Stimulated activated CD8-positive, alpha-beta memory T cell treated with anti-CD3 and anti-CD28 coated beads, Interleukin-15, amount 100 ng/mL, for 1 hour (primary cell): ENCODE measurements at places on chromosomes 5 and 9.

- DNase-seq, result no peak
Observed at GRCh38 chr5:65989158-65989557, 62.8 kb downstream of the ERBIN start.

DNA sequence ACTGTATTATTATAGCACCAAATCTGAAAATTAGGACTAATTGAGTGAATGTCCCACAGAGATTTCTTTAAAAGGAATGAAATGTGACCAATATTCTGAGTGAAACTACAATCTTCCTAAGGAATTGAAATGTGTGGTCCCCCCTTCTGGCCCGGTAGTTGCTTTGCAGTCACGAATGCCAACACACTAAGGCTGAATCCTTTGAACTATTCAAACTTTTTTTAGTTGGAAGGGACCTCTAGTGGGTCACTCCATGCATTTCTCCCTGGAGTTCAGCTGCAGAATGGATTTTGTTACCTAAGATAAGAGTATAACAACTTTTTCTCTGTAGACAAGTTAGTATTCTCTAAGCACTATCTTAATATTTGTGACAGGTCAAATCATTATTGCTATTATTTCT, 2.8 kb downstream of the CDH6 start:
- DNase-seq, result no peak

DNA sequence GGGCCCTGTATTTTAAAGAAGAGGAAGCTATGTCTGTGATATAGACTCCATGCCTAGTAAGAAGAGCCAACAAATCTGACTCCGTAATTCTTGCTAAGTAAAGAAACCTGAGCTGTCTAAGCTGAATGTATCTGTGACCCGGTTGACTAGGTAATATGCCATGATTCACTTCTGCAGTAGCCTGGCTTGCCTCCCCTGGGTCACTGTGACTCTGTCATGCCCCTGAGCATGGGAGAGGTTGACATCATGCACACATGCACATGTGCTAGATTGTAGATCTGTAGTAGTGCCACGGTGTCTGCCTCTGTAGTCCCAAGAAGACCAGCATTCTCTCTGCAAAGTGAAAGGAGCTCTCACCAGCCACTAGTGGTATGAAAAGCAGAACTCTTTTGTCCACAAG, 9.1 kb downstream of the SLC22A5 start:
- no peak for DNase-seq

DNA sequence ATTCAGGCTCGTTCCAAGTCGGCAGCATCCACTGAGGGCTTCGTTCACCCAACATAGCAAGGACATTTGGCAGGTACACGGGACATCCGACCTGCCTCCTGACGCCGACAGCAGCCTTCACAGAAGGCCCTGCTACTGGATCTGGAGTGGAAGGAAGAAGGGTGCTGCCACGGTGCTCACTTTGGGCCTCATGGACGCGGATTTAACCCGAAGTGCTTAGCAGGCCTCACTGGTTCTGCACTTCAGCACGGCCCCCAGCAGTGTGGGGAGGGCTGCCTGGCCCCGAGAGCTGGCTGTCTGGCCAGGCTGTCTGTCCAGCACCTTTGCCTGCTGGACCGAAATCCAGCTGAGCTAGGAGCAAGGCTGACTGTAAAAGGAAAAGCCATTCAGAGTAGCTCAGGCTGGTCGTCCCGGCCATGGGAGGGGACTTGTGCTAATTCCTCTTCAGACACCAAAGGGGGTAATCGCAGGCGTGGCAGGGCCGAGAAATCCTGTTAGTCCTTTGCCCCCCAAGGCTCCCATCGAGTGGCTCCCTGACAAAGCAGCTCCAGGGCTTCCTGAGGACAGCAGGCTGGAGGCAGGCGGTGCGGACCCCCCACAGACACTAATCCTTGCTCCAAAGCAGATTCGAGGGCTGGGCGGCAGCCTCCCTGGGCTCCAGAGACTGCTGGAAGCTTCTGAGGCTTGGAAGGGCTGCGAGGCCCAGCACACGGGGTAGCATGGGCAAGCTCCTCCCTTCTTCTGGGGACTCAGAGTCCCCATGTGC, 11.1 kb upstream of the RXRA start:
- DNase-seq, result no peak

DNA sequence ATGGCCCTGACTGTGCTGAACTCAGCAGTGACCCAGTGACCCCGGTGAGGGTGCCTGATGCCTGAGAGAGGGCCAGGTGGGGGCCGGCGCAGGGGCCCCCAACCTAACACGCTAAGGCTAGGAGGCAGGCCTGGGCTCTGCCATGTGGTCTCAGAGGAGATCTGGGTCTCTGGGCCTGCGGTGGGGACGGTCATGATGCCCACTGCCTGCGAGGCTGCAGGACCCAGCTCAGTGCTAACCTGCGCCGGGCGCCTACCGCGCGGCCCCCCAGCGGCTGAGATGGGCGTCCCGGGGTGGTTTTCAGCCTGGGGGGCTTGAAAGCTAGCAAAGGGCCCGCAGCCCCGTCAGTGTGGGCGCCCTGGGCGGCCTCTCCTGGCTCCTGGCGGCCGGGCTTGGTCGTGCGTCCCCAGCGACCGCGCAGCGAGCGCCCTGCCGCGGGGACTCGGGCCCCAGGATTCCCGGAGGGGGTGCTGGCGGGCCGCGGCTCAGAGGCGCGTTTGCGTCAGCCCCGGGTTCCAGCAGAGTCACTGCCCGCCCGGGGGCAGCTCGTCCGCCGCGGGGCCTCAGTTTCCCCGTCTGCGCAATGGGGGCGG, 2.5 kb downstream of the EGFL7 start:
- no peak for DNase-seq

DNA sequence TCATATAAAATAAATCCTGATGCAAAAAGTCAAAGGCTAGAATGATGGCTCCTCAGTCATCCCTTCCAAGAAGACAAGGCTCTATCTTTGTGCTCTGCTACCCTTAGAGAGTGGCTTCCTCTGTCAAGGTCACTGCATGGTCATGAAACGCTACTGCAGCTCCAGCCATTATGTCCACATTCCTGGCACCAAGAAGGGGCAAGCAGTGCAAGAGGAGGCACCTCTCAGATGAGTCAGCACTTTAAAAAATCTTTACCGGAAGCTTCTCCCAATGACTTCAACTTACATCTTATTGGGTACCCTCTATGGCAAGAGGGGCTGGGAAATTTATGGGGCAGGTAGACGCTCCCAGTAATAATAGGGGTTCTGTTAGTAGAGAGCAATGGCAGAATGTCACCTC, 129.5 kb upstream of the CPEB4 start:
- no peak for DNase-seq

DNA sequence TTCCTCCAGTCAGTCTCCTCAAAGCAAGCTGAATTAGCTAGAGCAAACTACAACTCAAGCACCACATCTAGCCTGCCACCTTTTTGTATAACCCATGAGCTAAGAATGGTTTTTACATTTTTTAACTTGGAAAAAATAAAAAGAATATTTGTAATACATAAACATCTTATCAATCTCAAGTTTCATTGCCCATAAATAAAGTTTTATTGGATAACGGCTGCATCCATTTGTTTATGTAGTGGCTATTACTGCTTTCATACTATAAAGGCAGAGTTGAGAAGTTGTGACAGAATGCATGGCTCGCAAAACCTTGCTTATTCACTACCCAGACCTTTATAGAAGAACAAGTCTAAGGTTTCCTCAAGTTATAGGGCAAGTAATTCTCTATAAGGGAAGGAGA, 95.7 kb downstream of the ELAVL2 start:
- no peak for DNase-seq

DNA sequence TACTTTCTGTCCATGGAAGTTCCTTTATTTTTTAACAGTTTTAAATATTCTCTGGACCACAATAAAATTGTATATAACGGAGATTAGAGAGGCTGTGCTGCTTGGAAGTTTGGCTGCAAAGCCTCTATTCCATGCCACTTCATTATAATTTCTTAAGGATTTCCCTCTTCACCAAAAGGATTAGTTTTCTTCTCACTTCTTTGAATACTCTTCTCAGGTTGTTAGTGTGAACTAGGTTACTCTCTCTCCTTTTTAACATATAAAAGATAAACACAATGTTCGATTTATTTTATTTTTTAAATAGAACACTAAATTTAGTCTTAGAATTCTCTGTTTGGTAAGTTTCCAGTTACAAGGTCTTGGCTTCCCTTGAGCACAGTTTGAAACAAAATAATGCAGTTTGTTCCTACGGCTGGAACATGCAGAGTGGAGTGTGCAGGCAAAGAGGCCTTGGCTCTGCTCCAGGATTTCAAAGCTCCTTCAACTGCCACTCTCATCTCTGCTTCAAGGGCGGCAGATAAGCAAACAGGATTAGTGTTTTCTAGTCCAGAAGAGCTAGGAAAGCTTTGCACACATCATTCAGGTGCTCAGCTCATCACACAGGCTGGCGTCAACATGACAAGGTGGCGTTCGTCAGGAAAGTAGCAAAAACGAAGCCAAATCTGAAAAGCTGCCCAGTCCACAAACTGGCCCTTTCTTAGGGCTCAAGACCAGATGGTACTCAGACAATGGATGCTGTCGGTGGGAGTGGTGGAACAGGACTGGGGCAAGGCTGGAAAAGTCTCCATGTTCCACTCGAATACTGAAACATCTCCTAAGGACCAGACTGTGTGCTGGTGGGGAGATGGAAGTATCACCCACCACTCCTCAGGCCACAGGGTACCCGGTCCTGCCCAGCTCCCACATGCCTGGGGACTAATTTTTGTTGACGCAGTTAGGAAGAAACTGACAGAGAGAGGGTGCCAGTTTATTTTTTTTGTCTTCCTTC, 286.6 kb downstream of the CRB2 start:
- DNase-seq, result no peak

- DNase-seq, result no peak
Observed at GRCh38 chr5:116626945-116627679, 52.5 kb upstream of the SEMA6A start.

DNA sequence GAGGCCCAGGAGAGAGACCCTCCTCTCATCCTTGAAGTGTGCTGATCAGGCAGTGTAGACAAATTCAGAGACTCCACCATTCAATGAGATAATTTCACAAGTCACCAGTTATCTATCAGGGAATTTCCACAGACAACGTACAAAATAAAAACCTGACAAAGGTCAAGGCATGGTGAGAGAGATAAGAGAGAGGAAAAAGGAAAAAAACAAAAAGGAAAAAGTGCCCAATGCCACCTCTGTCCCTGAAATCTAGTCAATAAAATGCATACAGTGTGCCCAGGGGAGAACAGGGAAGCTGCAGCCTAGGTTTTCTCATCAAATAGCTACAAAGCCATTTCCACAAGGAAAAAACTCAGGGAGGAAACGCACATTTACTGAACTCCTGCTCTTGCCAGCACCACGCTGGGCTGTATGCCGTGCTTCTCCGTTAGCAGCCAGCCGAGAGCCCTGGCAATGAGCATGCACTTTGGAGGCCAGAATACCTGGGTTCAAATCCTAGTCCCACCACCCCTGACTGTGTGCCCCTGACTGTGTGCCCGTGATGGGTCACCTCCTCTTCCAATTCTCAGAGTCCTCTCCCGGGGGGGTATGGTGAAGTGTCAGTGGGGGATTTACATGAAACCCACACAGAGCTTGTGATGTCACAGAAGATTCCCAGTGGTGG, 11.6 kb downstream of the WHRN start:
- no peak for DNase-seq

- no peak for DNase-seq
Observed at GRCh38 chr9:98218562-98219363, 26.3 kb upstream of the CORO2A start.

- DNase-seq, result no peak
Observed at GRCh38 chr9:23551311-23551721, 274.7 kb downstream of the ELAVL2 start.

DNA sequence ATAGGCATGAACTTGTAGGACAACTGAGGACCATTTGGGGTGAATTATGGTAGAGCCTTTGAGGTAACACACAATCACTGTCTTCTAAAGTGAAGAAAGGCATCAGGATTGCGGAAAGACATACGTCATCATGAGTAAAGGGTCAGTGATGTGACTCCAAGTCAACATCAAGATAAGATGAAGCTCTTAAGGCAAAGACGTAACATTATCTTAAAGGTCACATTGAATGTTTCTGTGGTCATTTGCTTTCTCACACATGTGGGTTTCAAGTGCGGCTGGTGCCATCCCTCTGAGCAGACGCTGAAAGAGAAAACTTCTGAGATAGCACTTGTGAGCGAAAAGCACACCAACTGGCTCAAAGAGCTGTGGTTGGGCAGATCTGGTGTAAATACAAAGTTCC, 63.3 kb upstream of the GRAMD2B start:
- no peak for DNase-seq

GRCh38 chr5:146051678-146052077, 53.7 kb downstream of the PLAC8L1 start:
- DNase-seq, result no peak

DNA sequence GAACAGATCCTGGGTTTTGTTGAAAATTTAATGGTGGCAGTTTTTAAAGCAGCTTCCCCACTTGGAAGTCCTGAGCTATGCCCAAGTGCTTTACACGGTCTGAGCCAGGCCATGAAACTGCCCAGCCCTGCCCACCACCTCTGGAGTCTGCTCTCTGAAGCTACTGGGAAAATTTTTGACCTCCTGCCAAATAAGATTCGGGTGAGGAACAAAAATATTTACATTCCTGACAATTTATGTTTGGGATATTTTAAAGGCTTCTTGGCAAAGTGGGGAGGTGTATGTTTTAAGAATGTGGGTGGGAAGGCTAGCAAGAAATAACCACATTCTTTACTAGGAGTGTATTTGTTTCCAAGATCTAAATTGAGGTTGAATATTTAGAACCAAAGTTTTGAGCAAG, 50.0 kb downstream of the HACD4 start:
- no peak for DNase-seq

DNA sequence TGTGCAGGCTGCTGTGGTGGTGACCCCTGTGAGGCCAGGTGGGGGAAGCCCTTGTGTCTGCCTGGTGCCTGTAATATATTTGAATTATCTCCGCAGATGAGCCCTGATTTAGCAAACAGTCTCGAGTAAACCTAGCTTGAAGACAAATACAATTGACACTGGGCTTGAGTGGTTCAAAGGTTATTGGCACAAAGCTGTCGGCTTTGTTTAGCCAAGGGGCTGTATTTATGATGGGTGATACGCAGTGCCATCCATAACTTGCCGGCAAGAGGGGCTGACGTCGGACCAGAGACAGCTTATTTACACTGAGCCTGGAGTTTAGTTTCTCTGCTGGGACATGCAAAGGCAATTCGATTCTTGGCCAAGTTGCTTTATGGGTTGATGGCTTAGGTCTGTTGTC, 20.0 kb upstream of the PITX1 start:
- DNase-seq, result no peak

DNA sequence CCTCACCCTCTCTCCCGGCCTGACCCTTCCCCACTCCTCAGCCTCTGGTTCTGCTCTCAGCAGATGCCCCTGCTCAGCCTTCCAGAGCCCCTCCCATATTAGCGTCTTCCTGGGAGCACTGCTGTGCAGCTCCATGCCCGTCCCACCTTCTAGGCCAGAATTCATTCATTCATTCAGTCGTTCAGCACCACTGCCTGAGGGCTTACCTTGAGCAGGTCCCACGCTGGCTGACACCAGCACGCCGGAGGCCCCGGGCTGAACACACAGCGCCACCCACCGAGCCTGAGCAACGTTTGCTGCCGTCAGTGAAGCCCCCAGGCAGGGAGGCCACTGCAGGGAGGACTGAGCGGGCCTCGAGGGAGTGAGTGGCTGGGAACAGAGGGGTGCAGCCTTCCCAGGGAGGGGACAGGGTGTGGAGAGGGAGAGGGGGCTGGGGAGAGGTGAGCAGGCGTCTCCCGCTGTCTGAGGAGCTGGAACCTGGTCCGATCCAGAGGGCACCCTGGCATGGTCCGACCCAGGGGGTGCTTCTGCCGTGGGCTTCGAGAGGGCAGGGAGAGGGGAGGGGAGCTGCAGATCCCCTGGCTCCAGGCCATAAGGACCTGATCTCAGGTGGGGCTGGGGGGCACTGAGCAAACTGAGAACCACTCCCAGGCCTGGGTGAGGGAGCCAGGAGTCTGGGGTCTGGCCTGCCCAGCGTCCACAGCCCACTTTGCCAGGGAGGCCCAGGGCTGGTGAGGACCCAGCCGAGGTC, 98.8 kb upstream of the RAPGEF1 start:
- DNase-seq, result no peak

- DNase-seq, result no peak
Observed at GRCh38 chr9:99678566-99678965, 143.1 kb upstream of the NR4A3 start.
